Stimulated activated CD4-positive, alpha-beta T cell treated with anti-CD3 and anti-CD28 coated beads, TNF-alpha, amount 100 ng/mL, for 1 hour (primary cell): ENCODE measurements at places on chromosomes 13 and 19.

DNA sequence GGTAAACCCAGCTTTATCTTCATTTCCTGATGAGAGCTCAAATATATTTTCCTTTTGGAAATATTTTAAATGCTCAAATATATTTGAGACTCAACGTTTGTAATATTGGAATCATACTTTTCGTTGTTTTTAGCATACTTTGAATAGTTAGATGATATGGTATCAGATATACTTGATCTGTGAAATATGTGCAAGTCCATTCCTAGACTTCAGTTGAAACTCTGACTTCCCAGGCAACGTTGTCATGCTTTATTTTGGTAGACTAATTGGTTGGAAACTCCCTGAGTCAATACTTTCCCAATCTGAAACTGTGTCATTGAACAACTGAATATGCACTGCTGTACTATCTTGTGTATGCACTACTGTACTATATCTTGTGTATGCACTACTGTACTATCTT is 378.5 kb downstream of the MYO16 start:
- no peak for DNase-seq

DNA sequence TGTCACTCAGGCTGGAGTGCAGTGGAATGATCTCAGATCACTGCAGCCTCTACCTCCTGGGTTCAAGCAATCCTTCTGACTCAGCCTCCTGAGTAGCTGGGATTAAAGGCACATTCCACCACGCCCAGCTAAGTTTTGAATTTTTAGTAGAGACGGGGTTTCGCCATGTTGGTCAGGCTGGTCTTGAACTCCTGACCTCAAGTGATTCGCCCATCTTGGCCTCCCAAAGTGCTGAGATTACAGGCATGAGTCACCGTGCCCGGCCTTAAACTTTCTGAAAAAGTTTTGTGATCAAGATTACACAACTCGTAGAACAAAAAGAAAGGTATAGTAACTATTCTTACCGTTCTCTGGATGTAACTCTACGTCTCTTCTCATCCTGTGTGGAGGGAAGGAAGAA is 21.2 kb downstream of the DNMT1 start:
- DNase-seq = no peak

GRCh38 chr19:10660346-10660745 is 6.2 kb downstream of the ILF3 start:
- DNase-seq = no peak

DNA sequence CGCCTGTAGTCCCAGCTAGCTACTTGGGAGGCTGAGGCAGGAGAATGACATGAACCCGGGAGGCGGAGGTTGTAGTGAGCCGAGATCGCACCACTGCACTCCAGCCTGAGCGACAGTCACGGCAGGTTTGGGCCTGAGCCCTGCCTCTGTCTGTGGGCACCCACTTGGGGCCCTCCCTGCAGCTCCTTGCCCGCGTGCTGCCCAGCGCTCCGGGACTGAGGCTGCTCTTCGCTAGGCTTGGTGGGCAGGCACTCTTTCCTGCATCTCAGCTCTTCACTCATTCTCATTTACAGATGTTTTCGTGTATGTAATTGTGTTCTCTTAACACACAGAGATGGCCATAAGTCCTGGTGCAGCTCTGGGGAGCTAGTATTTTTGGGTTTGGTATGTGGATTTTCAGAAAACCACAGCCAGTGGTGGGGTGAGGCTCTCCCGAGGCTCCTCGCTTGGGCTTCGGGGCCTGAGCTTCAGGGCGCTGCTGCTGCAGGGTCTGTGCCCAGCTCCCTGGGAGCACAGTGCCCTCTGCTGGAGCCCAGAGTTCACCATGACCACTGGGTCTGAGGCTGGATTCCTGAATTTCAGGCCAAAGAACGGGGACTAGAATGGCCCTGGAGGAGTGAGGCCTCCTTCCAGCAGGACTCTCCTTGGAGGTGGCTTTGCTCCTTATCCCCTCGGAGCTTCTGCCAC is 15.2 kb downstream of the UPF1 start:
- peak; percentile 49 for DNase-seq

DNA sequence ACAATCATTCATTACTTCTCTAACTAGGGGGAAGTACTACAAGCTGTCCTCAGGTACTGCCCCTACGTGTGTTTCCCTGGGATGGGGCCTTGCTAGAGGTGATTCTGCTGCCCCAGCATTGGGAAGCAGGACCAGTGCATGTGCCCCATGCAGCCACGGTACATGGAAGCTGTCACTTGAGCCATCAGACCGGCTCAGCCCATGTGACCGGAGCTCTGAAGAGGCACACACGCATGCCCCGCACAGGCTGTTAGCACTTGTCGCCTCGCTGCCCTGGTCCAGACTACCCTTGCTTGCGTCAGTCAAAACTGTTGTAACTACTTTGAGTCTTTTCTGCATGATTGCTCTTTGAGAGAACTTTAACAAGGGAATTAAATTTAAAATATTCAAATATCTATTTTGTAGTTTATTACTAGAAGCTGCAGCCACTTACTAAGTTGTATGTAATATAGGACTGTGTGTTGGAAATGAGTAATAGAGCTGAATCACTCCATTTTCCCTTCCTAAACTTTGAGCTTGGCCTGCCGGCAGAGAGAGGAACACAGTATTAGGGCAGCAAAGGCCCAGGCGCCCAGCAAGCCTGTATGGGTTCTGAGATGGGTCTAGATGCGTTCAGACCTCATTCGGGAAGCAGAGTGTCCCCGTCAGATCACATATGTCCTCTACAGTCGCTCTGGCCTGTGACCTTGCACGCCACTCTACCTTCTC is 42.2 kb downstream of the DHRS12 start:
- no peak for DNase-seq
